ENCODE measurements at places on chromosomes 7 and 10. TPM values are rescaled to one million over a fixed set of nuclear protein-coding genes. Genes with fewer than 3 reads are reported as not detected.

The CALY gene
- total RNA-seq: not detected

The SLC26A3 gene
- not detected for total RNA-seq

The C10orf105 gene
- total RNA-seq: 0.43 TPM

The PPP1R3C gene
- 0.16 TPM for total RNA-seq

The MKLN1 gene
- 44.9 TPM for total RNA-seq

The SYT15 gene
- total RNA-seq: not detected

The GJD4 gene
- not detected for total RNA-seq

The KIF11 gene
- total RNA-seq: 51.4 TPM

The VSTM2A gene
- total RNA-seq: not detected

The TMEM130 gene
- total RNA-seq: 0.35 TPM

The CYP2C9 gene
- not detected for total RNA-seq

The SPDYE2B gene
- total RNA-seq: not detected

The MLXIPL gene
- total RNA-seq: 0.14 TPM

The PNLIP gene
- not detected for total RNA-seq

The KLLN gene
- total RNA-seq: 0.22 TPM

The ZNF736 gene
- total RNA-seq: 31.0 TPM

The PAX2 gene
- total RNA-seq: 0.90 TPM

The KIAA1217 gene
- 0.60 TPM for total RNA-seq

The ASAH2B gene
- 12.0 TPM for total RNA-seq

The FAM149B1 gene
- 16.1 TPM for total RNA-seq
